ENCODE measurements at places on chromosomes 4 and X.

- DNase-seq: no peak
Observed at GRCh38 chr4:147078362-147078761, 132.7 kb upstream of the TTC29 start.

DNA sequence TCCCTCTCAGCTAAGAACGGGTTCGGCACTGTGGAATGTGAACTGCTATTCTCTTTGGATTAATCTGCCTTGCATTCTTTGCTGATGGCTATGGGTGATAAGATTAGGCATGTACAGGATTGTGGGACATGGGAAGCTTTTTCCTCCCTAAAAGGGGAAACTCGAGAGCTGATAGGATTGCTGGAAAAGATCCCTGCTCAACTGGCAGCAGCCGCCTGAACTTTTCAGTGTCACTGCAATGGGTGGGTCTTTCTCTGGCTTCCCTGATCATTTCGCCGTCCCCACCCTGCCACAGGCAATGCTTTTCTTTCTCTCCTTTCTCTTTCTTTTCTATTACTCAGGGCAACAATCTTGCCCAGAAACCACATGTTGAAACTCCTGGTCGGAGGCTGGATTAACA is 20.5 kb downstream of the PAGE2 start:
- no peak for DNase-seq

GRCh38 chr4:20532871-20533870 is 167.1 kb upstream of the PACRGL start:
- no peak for DNase-seq

DNA sequence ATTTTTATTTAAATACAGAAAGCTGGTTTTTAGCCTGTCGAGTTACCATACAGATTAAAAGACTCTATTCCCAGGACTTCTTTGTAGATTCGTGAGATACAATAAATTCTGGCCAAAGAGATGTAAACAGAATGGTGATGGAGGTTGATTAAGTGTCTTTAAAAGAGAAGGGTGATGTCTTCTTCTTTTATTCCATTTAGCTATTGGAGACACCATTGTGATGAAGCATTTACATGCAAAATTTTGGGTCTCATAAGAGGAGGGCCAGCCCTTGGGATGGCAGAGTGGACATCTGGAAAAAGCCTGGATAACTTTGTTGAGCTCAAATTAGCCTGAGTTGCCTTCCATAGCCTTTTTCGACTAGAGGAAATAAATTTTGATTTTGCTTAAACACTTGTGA is 21.6 kb upstream of the PCDH10 start:
- no peak for DNase-seq

GRCh38 chr4:35151816-35152572 is 1092.3 kb downstream of the ARAP2 start:
- DNase-seq: peak; percentile 1

GRCh38 chr4:16765546-16765945 is 132.9 kb downstream of the LDB2 start:
- no peak for DNase-seq

DNA sequence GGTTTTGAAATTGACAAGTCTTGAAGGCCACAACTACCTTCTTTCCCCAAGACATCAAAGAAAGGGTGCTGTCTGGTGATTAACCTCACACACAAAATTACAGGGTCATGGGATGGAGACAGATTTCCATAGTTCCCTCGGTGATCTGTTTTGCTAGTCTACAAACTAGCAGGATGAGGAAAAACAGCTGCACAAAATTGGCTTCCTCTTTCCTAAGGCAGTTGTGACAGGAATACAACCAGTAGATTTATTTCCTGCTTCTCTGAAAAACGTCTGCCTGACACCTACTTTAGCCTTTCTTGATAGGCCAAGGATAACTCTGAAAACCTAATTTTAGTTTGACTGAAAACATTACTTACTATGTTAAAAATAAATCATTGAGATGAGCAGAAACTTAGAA is 39.6 kb downstream of the DKK2 start:
- DNase-seq: no peak

DNA sequence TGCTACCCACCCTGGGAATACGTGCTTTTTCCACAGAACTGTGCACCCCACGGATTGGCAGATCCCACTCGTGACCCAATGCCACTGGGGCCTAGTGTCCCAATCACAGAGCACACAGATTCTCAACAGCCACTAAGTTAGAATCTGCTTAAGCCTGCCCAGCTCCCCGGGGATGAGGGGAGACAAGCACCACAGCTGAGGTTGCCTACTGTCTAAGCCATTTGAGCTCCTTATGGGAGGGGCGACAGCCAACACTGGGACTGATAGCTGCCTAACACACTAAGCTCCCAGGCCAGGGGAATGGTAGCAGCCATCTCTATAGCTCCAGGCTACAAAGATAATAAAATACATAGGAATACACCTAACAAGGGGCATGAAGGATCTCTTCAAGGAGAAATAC is 93.5 kb upstream of the GUCY1A1 start:
- DNase-seq: no peak

DNA sequence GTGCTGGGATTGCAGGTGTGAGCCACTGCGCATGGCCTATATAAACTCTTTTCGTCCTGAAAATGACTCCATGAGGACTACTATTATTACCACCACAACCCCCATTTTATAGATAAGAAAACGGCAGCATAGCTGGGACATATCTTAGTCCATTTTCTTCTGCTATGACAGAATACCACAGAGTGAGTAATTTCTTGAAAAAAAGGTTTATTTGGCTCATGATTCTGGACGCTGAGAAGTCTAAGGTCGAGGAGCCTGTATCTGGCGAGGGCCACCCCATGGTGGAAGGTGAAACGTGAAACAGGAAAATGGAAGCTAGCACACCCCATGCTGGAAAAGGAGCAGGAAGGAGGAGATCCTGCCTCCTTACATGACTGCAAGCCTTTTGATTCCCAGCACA is 68.9 kb downstream of the SMIM20 start:
- DNase-seq: no peak

- no peak for DNase-seq
Observed at GRCh38 chr4:3498407-3498806, 33.8 kb downstream of the LRPAP1 start.

DNA sequence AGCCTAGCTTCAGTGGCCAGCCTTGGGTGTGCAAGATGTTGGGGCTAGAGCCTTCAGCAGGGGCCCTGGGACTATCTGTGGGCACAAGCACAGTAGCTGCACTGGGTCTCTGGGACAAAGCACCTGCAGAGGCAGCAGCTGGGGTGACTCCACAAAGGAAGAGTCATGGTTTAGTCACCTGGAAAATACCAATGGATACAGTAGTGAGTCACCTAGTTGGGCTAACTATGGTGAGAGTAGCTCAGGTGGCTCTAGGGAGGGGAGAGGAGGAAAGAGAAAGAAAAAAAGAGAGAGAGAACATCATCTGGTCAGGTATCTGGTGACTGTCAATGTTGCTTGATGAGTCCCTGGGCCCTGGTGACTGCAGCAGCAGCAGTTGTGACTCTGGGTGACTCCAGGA is 72.9 kb upstream of the SPIN4 start:
- no peak for DNase-seq

GRCh38 chr4:15006416-15007024 is 4.2 kb downstream of the CPEB2 start:
- DNase-seq: no peak

DNA sequence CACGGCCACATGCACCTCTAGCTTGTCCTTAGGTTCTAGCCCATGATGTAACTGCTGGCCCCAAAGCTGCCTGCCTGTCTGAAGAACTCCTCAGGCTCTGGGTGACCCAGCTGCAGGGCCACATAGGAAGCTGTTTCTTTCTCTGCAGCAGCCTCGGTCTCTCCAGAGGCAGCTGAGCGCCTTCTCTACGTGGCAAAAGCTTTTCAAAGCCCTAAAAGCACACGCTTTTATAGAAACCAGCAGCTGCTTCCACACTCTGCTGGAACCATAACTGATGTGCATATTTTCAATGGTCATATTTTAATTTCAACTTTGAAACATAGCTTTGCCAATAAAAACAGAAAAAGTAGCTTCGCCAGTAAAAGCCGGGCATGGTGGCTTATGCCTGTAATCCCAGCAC is 37.4 kb downstream of the FAM53A start:
- no peak for DNase-seq

GRCh38 chrX:78119521-78120227 is 15.6 kb downstream of the PGK1 start:
- DNase-seq: no peak

DNA sequence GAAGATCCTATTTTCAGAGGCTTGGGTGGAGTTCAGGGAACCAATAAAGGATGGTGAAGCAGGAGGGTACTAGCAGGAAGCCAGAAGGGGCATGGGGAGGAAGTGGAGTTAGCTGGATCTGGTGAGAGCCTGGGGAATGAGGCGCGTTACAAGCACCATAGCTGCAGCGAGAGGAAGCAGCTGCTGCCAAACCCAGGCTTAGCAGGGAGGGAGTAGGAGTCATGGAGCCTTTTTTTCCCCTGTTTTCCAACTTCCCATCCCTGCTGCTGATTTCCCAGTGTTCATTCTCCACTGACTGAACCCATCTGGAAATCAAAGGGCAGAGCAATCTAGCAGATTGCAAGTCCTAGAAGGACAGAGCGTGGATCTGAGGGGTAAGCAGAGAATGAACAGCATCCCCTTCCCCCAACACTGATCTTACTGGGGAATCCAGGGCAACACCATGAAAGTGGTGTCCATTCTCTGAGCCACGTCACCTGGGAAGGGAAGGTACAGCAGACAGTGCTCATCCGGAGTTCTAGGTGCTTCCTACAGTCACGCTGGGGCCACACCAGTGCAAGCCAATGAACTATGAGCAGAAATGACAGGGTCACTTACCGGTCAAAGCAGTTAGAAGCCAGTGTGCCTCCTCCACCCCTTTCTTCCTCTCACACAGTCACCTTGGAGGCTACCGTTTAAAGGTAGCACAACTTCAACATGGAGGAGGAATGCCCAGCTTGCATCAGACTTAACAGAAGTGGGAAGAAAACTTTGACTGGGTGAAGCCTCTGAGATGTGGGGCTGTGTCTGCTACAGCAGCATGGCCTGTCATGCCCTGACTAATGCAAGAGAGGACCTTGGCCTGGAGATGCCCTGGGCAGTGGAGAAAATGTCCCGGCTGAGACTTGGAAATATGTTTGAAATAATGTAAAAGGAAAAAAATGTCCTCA is 36.7 kb downstream of the SMIM20 start:
- DNase-seq: no peak

DNA sequence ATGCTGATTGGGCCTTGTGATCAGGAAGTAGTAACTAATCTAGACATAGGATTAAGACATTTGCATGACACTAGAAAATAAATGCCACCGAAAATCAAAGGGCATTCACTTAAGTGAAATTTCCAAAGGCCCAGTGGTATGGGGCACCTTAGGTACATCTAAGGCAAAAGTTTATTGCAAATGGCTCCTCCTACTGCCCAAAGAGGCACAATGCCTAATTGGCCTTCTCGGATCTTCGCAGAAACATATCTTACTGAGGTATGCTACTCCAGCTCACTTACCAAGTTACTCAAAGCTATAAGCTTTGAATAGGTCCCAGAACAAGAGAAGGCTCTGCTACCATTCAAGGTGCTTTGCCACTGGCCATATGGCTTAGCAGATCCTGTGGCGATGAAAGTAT is 174.8 kb upstream of the CXCL13 start:
- DNase-seq: no peak

- no peak for DNase-seq
Observed at GRCh38 chr4:33184657-33185290, 2464.6 kb downstream of the PCDH7 start.

DNA sequence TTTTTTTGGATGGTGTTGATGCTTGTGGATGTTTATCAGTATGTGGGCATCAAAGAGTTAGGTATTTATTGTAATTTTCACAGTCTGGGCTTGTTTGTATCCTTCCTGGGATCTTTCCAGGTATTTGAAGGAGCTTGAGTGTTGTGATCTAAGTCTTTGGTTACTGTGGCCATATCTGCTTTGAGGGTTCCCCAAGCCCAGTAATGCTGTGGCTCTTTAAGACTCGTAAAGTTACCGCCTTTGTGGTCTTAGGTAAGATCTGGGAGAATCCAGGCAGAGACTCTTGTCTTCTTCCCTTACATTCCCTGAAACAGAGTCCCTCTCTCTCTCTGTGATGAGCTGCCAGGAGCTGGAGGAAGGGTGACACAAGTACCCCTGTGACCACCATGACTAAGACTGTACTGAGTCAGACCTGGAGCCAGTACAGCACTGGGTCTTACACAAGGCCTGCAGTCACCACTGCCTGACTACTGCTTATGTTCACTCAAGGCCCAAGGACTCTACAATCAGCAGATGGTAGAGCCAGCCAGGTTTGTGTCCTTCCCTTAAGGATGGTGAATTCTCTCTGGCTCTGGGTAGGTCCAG is 62.2 kb downstream of the FMR1NB start:
- no peak for DNase-seq

DNA sequence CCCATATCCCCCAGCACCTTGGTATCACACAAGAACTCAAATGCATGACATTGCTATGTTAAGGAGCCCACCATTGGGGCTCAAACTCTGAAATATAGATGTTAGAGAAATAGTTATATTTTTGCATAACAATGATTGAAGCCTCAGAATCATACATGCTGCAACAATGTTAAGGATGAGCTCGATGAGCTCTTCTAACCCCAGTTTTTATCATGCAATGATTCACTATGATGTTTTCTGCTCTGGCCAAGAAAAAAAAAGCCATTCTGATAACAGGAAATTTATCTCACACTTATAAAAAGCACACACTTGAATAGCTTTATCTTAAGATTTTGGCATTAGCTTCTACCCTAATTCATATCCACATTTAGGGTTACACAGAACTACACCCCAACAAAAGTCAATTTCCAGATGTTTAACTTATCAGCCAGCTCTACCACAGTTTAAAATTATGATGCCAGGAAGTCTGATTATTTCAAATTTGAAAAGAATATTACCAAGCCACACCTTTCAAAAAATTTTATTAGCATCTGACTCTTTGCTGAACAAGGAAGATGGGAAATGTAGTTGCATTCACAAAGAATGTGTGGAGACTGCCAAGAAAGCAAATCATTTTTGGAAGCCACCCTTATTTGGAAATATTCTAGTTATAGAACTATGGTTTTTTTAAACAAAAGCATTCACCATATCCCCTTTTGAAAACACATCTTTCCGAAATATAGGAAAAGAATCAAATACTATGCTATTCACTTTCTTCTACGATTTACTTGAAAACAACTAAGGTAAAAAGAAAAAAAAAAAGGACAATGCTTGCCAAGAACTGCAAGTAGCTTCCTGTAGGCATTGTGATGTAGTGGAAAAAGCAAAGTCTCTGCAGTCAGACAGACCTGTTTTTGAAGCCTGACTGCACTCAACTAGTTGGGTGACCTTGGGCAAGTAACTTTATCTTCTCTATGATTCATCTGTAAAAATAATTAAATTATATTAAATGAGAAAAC is 100.8 kb upstream of the PLS3 start:
- no peak for DNase-seq

DNA sequence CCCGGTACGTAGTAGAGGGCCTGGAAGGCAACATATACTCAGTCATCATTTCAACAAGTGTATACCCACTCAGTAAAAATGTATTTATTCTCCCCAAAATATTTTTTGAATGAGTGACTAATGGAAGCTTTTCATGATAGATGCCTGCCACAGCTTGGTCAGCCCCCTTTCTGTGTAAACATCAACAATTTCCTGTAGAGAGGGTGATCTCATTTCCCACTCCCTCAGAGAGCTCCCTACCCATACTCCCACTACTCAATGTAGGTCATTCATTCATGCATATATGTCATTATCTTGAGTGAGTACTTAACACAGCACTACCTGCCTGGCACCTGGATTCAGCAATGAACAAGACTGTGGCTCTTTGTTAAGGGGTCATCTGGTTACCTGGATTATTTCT is 81.9 kb downstream of the STK32B start:
- no peak for DNase-seq

- no peak for DNase-seq
Observed at GRCh38 chrX:39835241-39835640, 262.5 kb downstream of the BCOR start.

Data from NT2/D1 (cell line).